ENCODE measurements at places on chromosomes 6 and 20. TPM values are rescaled to one million over a fixed set of nuclear protein-coding genes. Genes with fewer than 3 reads are reported as not detected.

DNA sequence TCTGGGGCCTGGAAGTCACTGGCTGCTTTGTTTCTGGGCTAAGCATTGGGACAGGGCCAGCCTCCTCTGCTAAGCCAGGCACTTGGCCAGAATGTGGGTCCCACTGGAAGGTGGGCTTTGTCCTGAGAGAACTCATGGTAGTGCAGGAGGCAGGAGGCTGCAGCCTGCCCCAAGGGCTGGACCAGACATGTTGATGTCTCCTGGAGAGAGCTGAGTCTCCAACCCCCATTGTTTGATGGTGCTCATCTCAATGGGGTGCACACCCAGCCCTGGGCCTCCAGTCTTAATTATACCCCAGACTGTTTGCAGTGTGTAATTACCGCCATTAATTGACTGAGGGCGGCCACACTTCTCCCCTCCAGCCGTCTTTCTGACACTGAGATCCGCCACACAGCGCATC is 220.5 kb upstream of the PMEPA1 start:
- peaks cover 11% of the 10 kb centered on the region for H3K27me3 ChIP-seq
- H3K36me3 ChIP-seq: no peaks in the 10 kb centered on the region
- H3K27ac ChIP-seq: no peak overlapping the region

DNA sequence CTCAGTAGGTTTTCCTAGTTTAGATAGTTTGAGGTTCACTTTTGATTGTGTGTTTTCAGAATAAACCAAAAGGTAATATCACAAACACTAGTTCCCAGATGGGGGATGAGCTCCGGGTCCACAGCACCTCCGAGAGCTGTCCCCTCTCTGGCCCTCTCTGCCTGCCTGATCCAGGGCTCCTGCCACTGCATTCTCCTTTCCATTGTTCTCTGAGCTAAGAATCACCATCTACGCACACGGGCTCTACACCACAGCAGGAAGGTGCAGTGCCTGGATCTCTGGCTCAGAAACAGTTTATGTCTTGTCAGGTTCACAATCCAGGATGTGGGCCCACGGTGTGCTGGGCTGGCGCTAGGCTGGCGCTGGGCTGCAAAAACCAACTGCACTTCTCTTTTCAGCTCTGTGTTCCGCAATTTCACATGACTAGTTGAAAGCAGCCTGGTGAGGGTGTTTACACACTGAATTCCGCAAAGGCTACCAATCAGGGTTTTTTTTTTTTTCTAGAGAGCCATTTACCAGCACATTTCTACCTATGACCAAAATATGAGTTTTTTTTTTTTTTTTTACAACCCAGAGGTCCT is 167.5 kb downstream of the SOD2 start:
- no peak overlapping the region for H3K4me3 ChIP-seq
- no peak for ATAC-seq
- H3K27ac ChIP-seq: no peak overlapping the region
- no peaks in the 10 kb centered on the region for H3K36me3 ChIP-seq
- H3K4me1 ChIP-seq: peaks cover 7% of the 10 kb centered on the region

DNA sequence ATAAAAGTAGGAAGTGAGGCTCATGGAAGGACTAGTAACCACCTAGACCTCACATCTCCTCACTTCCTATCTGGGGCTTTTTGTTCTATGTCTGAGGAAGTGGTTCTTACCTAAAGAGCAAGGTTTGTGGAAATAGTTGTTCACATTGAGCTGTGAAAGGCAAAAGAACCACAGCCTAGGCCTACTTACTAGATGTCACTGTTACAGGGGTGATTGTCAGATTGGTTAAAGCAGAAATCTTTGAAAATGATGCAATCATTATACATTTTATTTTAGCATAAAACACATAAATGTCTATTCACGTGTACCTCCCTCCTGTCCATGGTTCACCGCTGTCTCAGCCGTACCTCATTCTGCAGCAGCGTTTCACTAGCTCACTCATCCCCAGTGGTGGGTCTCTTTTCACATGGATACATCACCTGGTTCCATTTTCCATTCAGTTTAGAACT is 268.8 kb downstream of the TMEM242 start:
- H3K27ac ChIP-seq: no peak overlapping the region
- H3K4me1 ChIP-seq: peaks cover 17% of the 10 kb centered on the region
- no peak overlapping the region for H3K4me3 ChIP-seq
- H3K27me3 ChIP-seq: no peaks in the 10 kb centered on the region

The NKAIN4 gene
- total RNA-seq: not detected

GRCh38 chr6:97870273-97870672 is 587.3 kb upstream of the MMS22L start:
- H3K36me3 ChIP-seq: no peaks in the 10 kb centered on the region
- H3K27ac ChIP-seq: no peak overlapping the region
- H3K27me3 ChIP-seq: no peaks in the 10 kb centered on the region
- ATAC-seq: no peak
- no peak overlapping the region for H3K4me3 ChIP-seq

GRCh38 chr20:54044156-54044555 is 26.2 kb downstream of the BCAS1 start:
- peak; percentile 82 for ATAC-seq
- no peak overlapping the region for H3K27ac ChIP-seq
- H3K27me3 ChIP-seq: no peaks in the 10 kb centered on the region

GRCh38 chr20:57432862-57433491 is 41.8 kb downstream of the RBM38 start:
- H3K36me3 ChIP-seq: no peaks in the 10 kb centered on the region
- ATAC-seq: peak; percentile 68

- no peaks in the 10 kb centered on the region for H3K27me3 ChIP-seq
- H3K36me3 ChIP-seq: no peaks in the 10 kb centered on the region
- no peak overlapping the region for H3K27ac ChIP-seq
- H3K4me1 ChIP-seq: no peaks in the 10 kb centered on the region
These were observed 83.0 kb downstream of the PHF20 start for GRCh38 chr20:35854713-35855348.

GRCh38 chr6:168171673-168172353 is 92.8 kb upstream of the FRMD1 start:
- H3K36me3 ChIP-seq: no peaks in the 10 kb centered on the region
- no peak overlapping the region for H3K4me3 ChIP-seq
- no peak for ATAC-seq

The PDE7B gene
- 23.6 TPM for total RNA-seq

DNA sequence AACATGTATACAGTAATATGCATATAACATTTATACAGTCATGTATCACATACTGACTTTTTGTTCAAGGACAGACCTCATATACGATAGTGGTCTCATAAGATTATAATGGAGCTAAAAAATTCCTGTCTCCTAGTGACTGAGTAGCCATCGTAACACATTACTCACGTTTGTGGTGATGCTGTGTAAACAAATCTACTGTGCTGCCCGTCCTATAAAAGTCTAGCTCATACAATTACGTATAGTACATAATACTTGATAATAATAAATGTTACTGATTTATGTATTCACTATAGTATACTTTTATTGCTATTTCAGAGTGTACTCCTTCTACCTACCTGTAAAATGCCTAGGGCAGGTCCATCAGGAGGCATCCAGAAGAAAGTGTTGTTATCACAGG is 17.4 kb downstream of the SERAC1 start:
- ATAC-seq: no peak
- H3K4me1 ChIP-seq: no peaks in the 10 kb centered on the region
- H3K4me3 ChIP-seq: no peak overlapping the region

DNA sequence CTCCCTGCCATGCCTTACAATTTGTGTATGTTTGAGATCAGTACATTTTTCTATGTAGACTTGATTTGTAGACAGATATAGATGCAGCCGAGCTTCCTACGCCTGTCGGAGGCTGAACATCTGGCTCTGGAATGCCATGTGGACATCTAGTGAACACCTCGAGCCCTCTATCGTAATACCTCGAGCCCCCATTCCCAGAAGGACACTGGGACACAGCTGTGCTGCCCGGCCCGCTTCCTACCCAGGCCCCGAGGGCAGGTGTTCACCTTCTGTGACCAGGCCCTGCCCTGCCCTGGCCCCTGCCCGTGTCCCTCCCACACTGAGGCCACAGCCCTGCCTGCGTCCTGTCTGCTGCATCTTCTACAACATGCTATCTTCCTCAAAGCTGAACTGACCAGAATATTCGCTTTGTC is 12.9 kb downstream of the RPS6KA2 start:
- no peaks in the 10 kb centered on the region for H3K4me1 ChIP-seq
- H3K27me3 ChIP-seq: no peaks in the 10 kb centered on the region
- H3K27ac ChIP-seq: peak overlapping the region; percentile 64
- no peak overlapping the region for H3K4me3 ChIP-seq
- no peak for ATAC-seq

The PLCB4 gene
- 52.9 TPM for total RNA-seq

- H3K4me3 ChIP-seq: no peak overlapping the region
- H3K27ac ChIP-seq: no peak overlapping the region
- no peaks in the 10 kb centered on the region for H3K4me1 ChIP-seq
- no peaks in the 10 kb centered on the region for H3K36me3 ChIP-seq
- peaks cover 82% of the 10 kb centered on the region for H3K27me3 ChIP-seq
- no peak for ATAC-seq
These were observed 7.5 kb upstream of the FOXC1 start for GRCh38 chr6:1602049-1602713.

The ISM1 gene
- total RNA-seq: 6.4 TPM

The BTNL2 gene
- total RNA-seq: not detected

DNA sequence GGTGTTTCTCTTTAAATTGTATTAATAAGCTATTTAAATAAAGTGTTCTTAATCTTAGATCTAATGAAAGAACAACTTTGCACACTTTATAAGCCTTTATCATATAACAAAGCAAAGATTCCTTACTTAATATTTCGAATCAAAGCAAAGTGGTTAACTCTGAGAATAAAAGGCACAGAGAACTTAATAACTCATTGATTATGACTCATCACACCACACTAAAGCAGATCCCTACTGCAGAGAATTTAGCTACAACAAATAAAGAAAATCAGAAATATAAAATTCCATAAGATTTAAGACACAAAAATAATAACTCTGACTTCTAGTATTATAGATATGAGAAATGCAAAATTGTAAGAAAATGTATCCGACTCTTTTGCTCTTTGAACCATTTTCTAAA is 135.6 kb upstream of the RUNX2 start:
- H3K4me1 ChIP-seq: no peaks in the 10 kb centered on the region
- no peaks in the 10 kb centered on the region for H3K36me3 ChIP-seq
- no peak overlapping the region for H3K4me3 ChIP-seq
- no peak for ATAC-seq

DNA sequence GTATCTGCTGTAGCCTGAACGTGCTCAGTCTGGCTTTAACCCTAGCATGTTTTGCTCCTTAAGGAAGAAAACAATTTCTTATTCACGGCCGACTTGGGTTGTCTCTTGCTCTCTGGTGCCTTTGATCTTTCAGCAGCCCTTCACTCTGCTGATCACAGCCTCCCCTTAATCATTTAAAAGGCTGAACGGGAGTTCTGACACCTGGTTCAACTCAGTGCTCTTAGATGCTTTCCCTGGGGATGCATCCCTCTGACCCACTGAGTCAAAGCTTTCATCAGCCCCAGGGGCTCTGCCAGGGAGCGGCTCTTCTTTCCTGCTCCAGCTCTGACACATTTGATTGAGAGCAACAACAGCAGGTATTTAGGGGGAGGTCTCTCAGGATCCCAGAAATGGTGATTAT is 79.0 kb upstream of the FYN start:
- no peak overlapping the region for H3K4me3 ChIP-seq
- no peak overlapping the region for H3K27ac ChIP-seq
- ATAC-seq: no peak
- no peaks in the 10 kb centered on the region for H3K4me1 ChIP-seq
- no peaks in the 10 kb centered on the region for H3K27me3 ChIP-seq

DNA sequence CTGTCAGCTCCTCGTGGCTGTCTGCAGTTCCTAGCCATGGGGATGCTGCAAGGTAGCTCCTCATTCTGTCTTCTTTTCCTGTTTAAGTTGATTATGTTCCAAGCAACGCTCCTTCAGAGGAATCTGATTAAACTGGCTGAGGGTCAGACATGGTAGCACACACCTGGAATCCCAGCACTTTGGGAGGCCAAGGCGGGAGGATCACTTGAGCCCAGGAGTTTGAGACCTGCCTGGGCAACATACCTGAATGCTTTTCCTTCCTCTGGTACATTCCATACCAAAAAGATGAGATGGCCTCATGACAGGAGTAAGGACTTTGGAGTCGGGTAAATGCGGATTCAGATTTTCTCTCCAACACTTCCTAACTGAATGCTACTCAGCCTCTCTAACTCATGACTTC is 246.8 kb upstream of the JARID2 start:
- no peaks in the 10 kb centered on the region for H3K27me3 ChIP-seq
- ATAC-seq: no peak
- no peaks in the 10 kb centered on the region for H3K4me1 ChIP-seq
- no peak overlapping the region for H3K4me3 ChIP-seq
- H3K36me3 ChIP-seq: no peaks in the 10 kb centered on the region

The EYS gene
- 0.15 TPM for total RNA-seq

DNA sequence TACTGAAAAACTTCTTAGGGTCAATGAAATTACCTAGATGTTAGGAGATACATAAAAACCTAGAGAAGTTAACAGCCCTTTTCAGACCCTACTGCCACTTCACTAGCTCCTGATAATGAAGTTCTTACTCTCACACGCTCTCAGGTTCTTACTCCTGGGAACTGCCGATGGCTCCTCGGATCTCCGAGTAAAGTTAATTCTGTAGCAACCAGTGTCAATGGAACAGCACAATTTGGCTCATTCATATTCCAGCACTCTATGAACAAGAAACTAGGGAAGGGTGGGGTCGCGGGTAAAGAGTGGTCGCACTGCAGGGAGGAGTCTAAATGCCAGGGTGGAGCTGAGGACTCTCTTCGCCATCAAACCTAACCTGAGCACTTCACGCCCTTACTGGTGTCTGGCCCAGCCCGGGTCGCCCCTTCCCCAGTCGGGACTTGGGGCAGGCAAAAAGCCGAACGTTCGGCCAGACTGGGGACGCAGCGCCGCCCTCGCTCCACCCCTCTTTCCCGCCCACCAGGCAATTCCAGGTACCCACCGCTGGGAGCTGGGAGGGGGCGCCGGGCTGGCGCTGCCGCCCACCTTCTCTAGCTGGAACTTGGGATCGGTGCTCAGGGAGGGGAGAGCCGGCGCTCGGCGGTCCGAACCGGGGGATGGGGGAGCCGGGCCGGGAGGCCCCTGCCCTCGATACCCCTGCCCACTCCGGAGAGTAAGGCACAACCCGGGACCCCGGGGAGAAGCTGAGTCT is 744 bp downstream of the RAB23 start:
- H3K4me3 ChIP-seq: peak overlapping the region; percentile 94
- no peaks in the 10 kb centered on the region for H3K36me3 ChIP-seq
- H3K27ac ChIP-seq: peak overlapping the region; percentile 96
- H3K4me1 ChIP-seq: no peaks in the 10 kb centered on the region
- peak; percentile 73 for ATAC-seq
- no peaks in the 10 kb centered on the region for H3K27me3 ChIP-seq

- H3K4me1 ChIP-seq: no peaks in the 10 kb centered on the region
- H3K27ac ChIP-seq: no peak overlapping the region
- H3K4me3 ChIP-seq: no peak overlapping the region
These were observed 62.6 kb upstream of the TMEM244 start for GRCh38 chr6:129923530-129924250.

- H3K36me3 ChIP-seq: no peaks in the 10 kb centered on the region
- no peak overlapping the region for H3K4me3 ChIP-seq
- peaks cover 15% of the 10 kb centered on the region for H3K4me1 ChIP-seq
These were observed 12.7 kb upstream of the BAK1 start for GRCh38 chr6:33592595-33593413.
